Astrocyte of the spinal cord (primary cell): ENCODE measurements at places on chromosomes 5 and 9.

GRCh38 chr5:180026320-180026719 lies 45.2 kb downstream of the RNF130 start:
- DNase-seq = peak; percentile 80

GRCh38 chr9:125464591-125465385 lies 203.2 kb downstream of the GAPVD1 start:
- DNase-seq = no peak

GRCh38 chr5:6717247-6717646 lies 4.0 kb downstream of the TENT4A start:
- no peak for DNase-seq

GRCh38 chr9:134128727-134129679 lies 6.9 kb upstream of the WDR5 start:
- no peak for DNase-seq

DNA sequence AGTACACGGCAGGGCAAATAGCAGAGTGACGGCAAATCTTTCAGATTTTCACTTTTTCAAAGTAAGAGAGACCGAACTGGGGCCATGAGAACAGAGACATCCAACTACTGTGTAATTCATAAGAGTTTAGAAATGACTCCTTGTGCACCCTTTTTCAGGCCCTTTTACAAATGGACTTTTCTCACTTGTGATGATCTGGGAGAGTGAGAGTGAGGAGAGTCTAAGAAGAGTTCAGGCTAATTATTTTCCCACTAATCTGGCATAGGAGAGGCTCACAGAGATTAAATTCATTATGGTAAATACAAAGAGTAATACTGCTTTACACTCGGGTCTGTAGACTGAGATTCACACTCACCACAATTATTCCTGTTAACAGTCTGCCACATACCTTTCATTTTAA lies 880 bp upstream of the CCNG1 start:
- DNase-seq = no peak

DNA sequence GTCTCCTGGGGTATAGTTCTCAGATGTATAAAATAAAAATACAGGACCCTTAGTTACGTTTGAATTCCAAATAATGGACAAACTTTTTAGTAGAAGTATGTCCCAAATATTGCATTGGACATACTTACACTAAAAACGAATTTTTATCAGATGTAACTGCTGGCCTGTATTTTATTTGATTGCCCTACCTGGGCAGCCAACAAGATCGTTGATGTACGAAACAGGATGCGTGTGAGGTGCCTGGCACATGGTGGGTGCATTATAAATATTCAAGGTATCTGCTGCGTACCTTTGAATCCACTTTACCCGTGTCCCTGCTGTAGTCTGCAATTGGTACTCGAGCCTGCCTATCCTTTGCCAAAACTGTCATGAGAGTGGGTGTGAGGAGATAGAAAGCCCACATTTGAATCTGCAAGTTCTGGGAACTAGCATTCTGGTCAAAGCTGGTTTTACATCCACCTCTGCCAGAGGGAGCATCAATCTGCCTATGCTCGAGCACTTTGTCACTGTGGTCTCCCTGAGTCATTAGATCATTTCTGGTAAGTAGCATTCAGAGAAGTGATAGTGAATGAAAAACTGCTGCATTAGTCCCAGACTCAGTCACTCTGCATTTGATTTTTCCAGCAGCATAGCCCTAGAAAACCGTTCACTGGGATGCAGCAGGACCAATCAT lies 133.7 kb upstream of the IQGAP2 start:
- DNase-seq = no peak

GRCh38 chr5:145484158-145484557 lies 351.0 kb downstream of the PRELID2 start:
- DNase-seq = peak; percentile 81

DNA sequence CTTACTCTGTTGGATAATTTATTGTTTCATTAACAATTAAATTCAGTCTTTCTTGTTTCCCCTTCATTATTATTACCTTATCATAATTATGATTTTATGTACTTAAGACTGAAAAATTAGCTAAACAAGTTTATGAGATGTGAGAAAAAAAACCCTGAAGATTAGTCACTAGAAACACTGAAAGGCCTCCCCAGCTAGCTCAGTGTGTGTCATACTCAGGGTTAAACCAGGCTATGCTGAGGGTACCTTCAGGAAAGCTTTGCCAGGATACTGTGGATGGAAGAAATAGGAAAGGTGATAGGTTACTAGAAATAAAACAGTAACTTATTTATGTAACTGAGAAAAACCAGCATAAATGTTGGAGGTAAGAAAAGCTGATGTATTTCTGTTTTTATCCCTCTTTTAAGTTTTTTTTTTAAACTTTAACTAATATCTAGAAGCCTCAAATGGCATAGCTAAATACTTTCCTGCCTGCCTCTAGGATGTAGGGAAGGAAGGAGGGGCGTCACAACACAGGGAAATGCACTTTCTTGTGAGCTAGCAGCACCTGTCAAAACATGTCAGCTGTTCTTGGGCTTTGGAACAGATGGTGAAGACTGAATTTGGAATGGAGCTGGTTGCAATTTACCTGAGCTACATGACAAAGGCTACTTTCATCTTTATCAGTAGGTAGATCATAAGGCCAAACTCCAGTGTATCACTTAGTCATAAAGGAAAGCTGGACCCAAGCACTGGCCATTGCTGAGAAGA lies 24.2 kb downstream of the NMRK1 start:
- DNase-seq = peak; percentile 29

DNA sequence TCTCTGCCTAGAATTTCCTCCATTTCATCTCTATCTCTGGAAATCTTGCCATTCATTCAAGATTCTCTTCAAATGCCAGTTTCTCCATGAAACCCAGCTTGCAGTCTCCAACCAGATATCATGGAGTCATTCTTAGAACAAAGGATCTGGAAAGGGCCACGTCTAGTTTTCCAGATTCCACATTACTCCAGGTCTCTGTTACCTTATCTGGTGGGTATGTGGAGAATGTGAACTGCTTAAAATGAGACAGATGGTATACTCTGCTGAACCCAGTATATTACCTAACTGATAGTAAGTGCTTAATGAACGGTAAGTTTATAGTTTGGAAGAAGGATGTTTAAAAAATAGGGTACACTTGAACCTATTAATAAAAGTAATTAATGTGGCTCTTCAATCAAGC lies 52.3 kb upstream of the ZSWIM6 start:
- DNase-seq = no peak

DNA sequence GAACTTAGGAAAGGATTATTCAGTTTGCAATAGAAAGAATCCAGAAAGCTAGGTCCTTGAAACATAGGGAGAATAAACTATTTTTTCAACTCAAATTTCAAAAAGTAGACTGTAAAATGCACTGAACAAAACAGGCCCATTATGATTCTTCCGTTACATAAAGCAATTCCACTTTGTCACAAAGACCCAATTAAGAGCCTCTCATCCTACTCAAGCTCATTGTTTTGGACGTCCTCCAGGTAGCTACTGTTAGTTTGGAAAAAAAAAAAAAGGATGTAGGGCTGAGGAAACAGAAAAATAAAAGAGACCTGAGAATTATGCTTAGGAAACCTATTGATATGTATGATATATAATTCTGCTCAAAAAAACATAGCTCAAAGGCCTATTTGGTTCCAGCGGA lies 74.0 kb downstream of the DIRAS2 start:
- DNase-seq = no peak

- no peak for DNase-seq
Measured at GRCh38 chr5:158943569-158943968, 156.1 kb downstream of the EBF1 start.

GRCh38 chr9:37083654-37084053 lies 36.7 kb upstream of the ZCCHC7 start:
- no peak for DNase-seq

DNA sequence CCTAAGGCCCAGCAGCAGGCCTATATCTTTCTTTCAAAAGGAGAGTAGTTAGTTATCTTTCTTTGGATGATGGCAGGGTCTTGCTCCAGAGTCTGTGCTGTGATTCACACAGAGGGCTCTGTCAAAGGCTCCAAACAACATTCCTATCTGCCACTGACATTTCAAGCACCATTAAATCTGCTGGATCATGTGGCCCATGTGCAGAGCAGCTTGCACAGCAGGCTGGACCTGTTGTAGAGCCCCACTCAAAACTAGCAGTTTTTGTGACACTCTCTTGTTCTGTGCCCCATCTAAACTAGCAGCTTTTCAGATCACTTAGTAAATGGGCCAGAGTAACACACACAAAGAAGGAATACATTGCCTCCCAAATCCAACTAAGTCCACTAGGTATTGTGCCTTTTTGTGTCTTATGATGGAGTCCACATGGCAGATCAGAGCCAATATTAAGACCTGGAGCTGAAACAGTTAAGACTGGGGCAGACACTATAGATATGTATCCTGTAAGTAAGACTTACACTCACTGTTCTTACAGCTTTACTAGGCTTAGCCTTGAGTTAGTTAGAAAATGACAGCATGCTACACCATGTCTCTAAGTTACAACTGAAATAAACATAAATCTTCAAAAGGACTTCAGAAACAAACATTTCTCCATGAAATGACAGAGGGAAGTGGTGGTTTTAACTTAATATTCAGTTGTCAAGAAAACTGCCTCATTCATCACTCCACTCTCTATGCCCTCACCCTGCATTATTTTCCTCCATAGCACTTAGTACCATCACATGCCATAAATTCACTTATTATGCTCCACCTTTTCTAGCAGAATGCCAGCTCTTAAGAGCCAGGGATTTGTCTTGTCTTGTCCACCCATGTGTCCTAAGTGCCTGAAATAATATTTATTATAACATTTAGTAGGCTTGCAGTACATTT lies 400.9 kb downstream of the RAB3C start:
- no peak for DNase-seq

DNA sequence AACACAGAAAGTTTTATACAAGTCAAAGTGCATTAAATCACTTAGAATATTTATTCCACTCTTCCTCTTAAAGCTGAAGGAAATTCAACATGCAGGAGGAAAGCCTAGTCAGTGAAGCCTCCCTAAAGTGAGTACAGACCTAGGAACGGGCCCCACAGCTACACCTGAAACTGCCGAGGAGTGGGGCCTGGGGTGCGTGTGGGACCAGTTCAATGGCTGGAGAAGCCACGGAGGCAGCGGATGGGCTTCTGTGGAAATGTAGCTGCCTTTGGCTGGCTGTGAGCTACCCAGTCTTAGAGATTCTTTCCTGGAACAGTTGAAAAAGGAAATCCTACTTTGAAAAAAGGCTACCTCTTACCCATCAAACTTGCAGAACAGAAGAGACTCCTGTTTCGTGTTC lies 16.6 kb downstream of the ARPC5L start:
- DNase-seq = no peak

GRCh38 chr5:71828291-71829040 lies 109.4 kb downstream of the CARTPT start:
- no peak for DNase-seq

DNA sequence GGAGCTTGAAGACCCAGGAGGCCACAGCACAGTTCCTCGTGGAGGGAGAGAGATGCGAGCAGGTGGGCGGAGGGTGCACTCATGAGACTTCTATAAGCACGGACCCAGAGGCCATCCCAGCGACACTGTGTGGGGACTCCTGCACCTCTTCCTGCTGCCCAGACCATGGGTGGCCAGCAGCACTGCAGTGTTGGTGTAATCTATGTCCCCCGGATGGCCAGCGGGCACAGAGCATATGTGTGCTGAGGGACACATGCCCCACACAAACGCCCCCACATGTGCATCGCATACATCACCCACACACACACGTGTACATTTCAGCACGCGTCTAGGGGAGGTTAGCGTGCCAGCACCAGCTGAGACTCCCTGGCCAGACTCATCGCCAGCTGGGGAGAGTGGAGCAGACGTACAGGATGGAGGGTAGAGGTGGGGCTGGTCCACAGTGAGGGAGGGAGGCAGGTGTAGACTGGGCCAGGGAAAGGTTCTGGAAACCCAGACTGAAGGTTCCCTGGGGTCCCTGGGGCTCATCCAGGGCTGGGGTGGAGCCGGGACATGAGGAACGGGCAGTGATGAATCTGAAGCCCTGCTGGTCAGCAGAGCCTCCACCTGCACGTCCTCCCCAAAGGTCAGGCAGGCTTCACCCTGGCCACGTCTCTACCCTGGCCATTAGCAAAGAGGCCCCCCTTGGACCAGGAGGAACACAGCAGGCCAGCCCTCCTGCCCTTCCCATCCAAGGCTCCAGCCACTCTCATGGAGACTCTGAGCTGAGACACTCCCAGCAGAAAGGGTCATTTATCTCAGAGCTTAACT lies 27.6 kb downstream of the ADAMTS2 start:
- DNase-seq = no peak

DNA sequence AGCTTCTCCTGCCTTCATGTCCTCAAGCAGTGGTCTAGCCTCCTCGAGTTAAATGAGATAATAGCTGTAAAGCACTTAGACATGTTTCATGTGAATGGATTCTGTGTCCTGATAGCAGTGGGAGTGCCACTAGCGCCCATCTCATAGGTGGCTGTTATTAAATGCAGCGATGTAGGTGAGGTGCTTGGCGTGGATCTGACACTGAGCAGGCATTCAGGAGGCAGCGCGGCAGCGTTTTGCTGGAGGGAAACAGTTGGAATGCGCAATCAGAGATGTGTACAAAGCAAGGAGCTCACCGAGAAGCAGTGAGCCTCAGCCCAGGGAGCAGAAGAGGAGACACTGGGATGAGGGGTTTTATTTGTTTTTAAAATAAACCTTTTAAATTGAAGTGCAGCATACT lies 106.6 kb downstream of the RGS3 start:
- DNase-seq = no peak

DNA sequence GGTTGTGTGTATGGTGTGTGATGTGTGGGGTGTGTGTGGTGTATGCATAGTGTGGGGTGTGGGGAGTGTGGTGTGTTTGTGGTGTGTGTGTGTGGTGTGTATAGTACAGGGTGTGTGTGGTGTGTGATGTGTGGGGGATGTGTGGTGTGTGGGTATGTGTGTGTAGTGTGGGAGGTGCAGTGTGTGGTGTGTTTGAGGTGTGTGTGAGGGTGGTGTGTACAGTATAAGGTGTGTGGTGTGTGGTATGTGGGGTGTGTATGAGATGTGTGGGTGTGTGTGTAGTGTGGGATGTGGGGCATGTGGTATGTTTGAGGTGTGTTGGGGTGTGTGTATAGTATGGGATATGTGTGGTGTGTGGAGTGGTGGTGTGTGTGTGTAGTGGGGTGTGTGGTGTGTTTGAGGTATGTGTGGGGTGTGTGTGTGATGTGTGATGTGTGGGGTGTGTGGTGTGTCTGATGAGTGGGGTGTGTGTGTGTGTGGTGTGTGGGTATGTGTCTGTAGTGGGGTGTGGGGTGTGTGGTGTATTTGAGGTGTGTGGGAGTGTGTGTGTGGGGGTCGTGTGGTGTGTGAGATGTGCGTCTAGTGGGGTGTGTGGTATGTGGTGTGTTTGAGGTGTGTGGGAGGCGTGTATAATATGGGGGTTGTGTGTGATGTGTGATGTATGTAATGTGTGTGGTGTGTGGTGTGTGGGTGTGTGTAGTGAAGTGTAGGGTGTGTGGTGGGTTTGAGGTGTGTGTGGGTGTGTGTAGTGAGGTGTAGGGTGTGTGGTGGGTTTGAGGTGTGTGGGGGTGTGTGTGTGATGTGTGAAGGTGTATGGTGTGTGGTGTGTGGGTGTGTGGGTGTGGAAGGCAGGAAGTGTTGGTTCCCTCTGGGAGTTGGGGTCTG lies 8.6 kb downstream of the ECSCR start:
- DNase-seq = no peak
